ENCODE measurements at places on chromosomes 16 and 17.

GRCh38 chr16:86680162-86680561 is 101.8 kb downstream of the FOXL1 start:
- no peak for DNase-seq

DNA sequence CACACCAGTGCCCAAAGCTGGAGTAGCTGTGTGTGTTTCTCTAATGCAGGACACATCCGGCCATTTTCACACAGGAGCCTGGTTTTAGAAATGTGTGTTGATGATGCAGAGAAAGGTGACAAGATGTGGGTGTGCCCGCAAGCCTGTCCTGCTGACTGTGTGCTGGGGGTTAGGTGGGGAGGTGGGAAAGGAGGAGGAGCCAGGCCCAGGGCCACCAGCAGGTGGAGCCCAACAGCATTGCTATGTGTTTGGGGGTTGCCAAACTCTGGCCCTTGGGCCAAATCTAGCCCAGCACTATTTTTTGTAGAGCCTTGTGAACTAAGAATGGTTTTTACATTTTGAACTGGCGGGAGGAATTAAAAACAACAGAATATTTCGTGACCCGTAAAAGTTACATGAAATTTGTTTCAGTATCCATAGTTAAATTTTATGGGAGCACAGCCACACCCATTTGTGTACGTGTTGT is 61.7 kb upstream of the LGALS9 start:
- DNase-seq, result no peak

DNA sequence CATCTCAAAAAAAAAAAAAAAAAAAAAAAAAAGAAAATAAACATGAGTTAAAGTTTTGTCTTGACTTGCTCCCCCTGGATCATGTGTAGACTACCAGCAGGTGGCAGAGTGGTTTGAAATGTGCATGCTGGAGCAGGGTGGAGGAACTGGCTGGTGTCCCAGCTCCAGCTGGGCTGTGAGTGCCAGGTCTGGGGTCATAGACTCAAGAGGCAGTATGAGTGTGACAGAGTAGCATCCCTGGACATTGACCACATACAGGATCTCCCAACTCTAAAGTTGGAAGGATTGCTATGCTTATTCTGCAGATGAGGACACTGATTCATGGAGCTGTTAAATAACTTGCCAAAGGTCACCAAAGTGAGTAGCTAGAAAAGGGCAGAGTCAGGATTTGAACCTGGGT is 198.0 kb upstream of the MPHOSPH6 start:
- DNase-seq, result no peak

- DNase-seq, result no peak
Measured at GRCh38 chr16:57366544-57367040, 5.7 kb upstream of the CX3CL1 start.

- no peak for DNase-seq
Measured at GRCh38 chr17:173166-173911, 8.1 kb downstream of the DOC2B start.

DNA sequence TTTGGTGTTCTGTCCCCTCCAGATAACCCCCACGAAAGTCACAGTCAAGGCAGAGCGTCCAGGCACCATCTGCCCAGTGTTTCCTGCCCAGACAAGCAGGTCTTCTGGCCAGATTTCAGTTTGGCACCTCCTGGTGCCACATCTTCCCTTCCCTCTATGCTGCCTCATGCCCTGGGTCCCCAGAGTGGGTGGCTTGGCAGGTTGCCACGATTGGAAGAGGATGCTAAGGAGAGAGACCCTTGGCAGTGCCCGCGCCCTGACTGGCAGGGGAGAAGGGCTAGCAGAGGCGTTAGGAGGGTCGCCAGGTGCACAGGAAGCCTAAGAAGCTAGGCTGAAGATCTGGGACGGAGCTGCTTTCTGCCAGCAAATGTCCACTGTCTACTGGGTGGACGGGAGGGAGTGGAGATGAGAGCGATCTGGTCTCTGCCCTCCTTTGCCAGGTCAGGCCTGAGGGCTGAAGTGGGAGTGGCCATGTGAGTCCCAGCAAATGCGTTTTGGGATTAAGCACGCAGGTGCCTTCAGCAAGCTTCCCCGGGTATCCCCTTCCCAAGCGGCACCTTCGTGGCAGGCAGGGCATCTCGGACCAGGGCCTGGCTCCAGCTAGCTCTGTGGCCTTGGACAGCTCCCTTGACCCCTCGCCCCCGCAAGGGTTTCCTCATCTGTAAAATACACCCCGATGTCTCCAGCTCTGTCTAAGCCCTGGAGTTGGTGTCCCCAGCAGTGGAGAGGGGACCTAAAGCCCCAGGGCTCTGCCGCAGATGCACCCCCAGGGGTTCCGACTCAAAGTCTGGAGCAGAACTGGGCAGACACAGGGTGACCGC is 13.4 kb upstream of the CD300A start:
- DNase-seq, result peak; percentile 78

GRCh38 chr17:73815474-73815873 is 171.2 kb upstream of the SDK2 start:
- DNase-seq, result no peak

DNA sequence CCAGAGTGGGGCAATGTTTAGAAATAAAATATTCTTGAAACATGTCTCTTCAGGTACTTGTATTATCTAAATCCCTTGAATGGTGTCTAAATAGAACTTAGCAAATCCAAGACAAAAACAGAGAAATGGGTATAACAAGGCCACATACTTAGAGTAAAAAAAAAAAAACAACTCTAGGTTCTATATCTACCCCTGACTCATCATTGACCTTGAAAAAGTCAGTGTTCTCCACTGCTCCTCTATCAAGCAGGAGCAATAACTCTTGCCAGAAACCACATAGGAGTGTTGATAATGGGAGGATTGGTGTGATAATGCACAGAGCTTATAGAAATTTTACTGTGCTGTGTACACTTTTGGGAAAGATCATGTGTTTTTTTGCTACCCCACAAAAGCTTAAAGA is 296.6 kb upstream of the PMFBP1 start:
- DNase-seq, result no peak

- DNase-seq, result no peak
Measured at GRCh38 chr16:79476580-79476979, 124.0 kb downstream of the MAF start.

DNA sequence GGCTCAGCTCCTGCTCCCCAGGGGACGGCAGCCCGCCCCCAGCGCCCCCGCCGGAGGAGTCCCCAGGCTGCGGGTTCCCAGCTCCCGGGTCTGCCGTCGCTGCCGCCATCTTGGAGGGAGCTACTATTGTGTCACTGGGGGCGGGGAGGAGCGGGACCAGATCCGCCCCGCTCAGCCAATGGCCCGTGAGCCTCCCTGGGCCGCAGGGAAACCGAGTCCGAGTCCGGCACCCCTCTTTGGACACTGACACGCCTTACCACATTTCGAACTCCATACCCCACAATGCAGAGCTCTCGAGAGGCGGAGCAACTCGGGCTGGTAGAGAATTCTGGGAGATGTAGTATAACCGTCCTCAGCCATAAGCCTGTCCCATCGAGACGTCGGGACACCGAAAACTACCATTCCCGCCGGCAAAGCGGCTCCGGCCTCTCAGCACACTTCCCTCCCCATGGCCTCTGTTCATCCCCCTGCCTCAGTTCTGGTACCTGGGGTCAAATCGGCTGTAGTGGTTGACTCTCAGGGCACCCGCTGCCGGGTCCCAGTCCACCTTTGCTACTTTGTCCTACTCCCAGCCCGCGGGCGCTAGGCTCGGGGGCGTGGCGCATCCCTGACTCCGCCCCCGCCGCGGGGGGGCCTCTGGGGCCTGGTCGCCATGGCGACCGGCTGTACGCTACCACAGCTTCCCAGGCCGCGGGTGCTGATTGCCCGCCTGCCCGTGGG is at the start of the genes RANBP10 and TSNAXIP1:
Gene RANBP10 (minus strand): TSS at position 133 of the 720 bp plus-strand sequence. CDS start 24 bp downstream, at position 109.
Gene TSNAXIP1 (plus strand): TSS at position 462 of the 720 bp plus-strand sequence. CDS start 261 bp downstream, outside the sequence.
- peak; percentile 99 for DNase-seq

GRCh38 chr17:41060052-41060604 is at the start of gene KRTAP2-3:
KRTAP2-3 (minus strand) TSS chr17:41060114; CDS start chr17:41060050, 64 bp downstream.
- no peak for DNase-seq

DNA sequence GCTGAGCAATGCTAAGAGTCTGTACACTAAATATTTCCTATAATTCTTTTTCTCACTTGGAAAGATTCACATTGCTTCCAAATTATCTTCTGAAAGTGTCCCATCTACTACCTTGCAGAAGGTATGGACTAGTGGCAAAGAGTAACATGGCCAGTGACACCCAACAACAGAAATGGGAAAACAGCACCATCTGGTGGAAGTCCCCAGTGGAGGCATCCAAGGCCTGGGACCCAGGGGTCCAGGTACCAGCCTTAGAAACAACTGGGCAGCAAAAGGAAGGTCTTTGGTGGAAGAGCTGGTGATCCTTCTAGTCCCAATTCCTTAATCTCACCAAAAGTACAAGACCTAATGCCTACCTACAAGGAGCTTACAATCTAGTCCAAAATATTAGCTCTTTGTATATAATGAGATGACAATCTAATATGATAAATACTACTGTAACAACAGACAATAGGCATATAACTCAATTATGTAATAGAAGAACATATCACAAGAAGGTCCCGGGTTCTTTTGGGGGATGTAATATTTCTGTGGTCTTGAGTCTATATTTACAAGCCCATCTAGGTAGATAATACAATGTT is 55.3 kb downstream of the SKAP1 start:
- no peak for DNase-seq

- no peak for DNase-seq
Measured at GRCh38 chr17:83124871-83125514, 45.6 kb downstream of the METRNL start.

- no peak for DNase-seq
Measured at GRCh38 chr17:40443988-40444899, 994 bp downstream of the IGFBP4 start.

GRCh38 chr17:69802045-69802740 is 272.8 kb upstream of the KCNJ16 start:
- no peak for DNase-seq

DNA sequence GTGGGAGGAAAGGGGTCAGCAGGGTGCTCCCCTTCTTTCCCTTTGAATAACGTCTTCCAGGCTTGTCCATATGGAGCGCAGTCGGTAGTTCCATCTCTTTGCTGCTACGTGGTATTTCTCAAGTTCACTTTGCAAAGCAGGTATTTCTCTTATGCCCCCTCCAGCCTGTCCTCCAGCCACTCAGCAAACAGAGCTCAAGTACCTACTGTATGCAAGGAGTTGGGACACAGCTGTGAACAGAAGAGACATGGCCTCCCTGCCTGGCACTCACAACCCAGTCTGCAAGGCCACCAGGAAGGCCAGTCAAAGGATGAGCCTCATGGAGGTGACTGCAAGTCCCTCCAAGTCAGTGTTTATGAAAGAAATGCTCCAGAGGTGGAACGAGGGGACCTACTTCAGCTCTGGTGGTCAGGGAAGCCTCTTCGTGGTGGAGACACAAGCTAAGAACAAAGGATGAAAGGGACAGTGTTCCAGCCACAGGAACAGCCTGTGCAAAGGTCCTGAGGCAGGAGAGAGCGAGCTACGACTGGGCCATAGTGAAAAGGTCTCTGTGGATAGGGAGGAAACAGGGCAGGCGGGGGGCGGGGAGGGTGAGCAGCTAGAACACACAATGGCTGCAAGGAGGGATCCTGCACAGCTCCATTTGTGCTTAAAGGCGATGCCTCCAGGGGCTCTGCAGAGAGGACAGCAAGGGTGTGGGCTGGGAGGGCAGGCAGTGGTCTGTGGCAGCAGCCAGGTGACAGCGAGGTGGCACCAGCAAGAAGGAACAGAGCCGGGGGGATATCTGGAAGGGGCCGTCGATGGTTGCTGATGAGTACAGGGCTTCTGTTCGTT is 32.6 kb downstream of the PPL start:
- DNase-seq, result no peak

DNA sequence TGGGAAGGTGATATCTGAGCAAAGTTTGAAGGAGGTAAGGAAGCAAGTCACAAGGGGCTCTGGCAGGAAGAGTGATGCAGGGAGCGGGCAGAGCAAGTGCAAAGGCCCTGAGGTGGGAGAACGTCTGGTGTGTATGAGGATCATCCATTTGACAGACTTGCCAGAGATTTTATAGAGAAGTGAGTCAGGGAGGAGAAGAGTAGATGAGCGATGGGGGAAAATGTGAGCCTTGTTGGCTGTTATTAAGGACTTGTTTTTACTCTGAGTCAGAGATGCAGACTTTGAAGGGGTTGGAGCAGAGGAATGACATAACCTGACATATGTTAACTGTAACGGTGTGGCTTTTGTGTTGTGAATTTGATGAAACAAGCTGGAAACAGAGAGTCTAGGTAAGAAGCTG is 3.5 kb upstream of the CLEC10A start:
- no peak for DNase-seq

DNA sequence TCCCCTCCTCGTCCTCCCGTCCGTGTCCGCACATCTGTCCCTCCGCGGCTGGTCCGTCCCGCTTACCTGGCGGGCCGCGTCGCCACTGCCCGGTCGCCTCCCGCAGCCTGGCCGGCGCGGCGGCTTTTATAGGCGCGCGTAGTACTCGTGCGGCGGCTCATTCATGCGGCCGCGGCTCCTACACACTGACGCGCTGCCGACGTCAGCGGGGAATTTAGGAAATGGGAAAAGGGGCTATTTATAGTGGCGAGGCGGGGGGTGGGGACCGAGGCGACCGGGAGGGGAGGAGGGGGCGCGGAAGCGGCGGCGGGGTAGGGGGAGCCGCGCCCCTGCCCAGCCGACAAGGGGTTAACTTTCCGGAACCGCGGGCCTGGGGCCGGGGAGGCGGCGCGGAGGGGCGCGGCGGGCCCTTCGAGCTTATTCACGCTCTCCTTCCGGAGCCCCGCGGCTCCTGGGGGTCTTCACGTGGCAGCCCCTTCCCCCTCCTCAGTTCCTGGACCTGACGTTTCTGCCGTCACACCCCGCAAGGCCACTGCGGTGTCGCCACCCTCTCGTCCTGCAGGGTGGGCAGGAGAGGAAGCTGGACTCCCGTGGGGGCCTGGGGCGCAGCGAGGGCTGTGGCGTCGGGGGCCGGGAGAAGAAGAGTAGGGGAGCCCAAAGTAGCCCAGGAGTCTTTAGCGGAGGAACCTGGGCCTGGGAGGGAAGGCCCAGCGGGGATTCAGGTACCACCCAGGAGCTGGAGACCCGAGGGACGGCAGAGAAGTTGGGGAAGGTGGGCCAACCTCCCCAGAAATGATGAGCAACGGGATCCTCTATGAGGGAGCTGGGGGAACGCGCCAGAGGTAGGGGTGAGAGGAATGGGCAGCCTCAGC is 3.6 kb upstream of the HIC1 start:
- DNase-seq, result no peak

GRCh38 chr17:57954397-57955182 is 622 bp downstream of the CUEDC1 start:
- DNase-seq, result no peak

DNA sequence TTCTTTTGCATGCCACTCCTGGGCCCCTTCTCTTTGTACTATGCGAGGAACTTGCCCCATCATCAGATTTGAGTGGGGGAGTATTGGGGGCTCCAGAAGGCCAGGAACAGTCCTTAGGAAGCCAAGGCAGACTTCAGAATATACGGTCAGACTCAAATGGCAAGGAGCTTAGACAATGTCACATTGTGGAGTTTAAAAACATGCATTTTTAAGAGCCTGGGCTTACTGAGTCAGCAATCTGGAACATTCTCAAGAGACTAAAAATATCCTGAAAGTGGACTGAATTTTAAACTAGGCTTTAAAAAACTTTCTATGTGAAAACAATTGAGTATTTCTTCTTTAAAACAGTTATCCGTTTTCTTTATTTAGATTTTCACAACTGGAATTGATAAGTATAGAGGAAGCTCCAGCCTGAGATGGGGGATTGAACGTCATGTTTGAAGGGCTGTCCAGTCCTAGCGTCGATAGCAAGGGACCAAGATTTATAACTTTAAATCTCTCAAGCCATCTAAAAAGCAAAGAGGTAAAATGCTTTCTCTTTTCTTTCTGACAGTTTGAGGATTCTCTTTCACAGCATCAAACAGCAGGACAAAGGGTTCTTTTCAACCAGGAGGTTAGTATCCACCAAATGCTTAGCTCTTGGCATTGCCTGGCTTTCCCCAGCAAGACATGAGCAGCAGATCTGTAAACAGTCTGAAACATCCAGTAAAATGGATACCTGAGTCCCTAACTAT is 45.8 kb upstream of the CDRT4 start:
- no peak for DNase-seq

All from caudate nucleus (tissue), 63 donors.